ENCODE measurements at places on chromosomes 6 and 20.
A peak's percentile ranks its signal among the peaks of the same experiment; 100 is the strongest.

- DNase-seq: no peak
Measured at GRCh38 chr6:25829375-25829774, 2.5 kb downstream of the SLC17A1 start.

DNA sequence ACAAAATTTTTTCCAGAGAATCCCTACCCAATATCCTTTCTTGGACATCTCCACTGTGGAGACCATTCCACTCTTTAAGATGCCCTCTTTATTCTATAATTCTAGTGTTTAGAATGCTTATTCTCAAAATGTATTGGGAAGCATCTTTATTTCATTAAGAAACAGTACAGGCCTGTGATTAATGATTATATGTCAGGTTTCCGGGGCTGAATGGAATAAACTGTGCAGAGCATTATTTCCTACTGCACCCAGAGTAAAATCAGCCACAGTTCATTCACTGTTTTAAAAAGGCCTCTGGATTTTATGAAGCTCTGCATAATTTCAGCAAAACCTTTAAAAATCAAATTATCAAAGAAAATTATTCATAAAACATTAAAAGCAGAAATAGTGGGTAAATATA lies 42.6 kb downstream of the DSE start:
- no peak for DNase-seq

- no peak for DNase-seq
Measured at GRCh38 chr6:32294566-32294965, 70.7 kb upstream of the NOTCH4 start.

- no peak for DNase-seq
Measured at GRCh38 chr6:30263734-30264133, 50.5 kb upstream of the TRIM26 start.

GRCh38 chr6:48426636-48427035 lies 315.6 kb upstream of the PTCHD4 start:
- DNase-seq: no peak

GRCh38 chr20:46797206-46797605 lies 87.8 kb downstream of the SLC2A10 start:
- no peak for DNase-seq

- no peak for DNase-seq
Measured at GRCh38 chr6:111356551-111356950, 126.5 kb downstream of the REV3L start.

DNA sequence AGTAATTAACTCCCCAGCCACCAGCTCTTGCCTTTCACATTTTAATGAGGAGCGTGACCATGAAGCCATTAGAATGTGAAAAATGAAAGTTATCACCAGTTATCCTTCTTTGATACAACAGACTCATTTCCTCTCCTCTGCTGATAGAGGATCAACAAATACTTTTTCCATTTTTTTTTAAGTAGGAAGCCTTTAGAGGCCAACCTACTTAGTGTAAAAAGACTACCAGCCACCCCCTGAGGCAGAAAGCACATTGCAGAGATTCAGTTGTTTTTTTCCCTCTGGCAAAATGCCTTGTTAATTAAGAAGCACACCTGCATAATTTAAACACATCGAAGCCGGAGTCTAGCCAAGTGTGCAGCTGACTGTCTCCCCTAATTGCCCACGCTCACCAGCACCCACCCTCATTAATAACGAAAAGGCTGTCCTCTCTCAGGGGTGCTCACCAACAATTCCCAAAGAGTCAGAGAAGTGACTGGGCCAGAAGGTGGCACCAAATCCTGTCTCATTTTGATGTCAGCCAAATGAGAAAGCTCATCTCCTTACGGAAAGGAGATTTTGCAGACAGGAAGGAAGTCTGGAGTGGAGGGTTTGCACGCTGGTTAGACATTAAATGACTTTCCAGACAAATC lies 60.9 kb upstream of the MC3R start:
- DNase-seq: peak; percentile 11

- no peak for DNase-seq
Measured at GRCh38 chr6:20538131-20538662, 3.9 kb downstream of the CDKAL1 start.

- peak; percentile 7 for DNase-seq
Measured at GRCh38 chr6:166541876-166542579, 44.5 kb downstream of the RAMACL start.

GRCh38 chr6:63750400-63750799 lies 114.8 kb downstream of the PHF3 start:
- no peak for DNase-seq

- DNase-seq: no peak
Measured at GRCh38 chr6:90477366-90477765, 109.5 kb downstream of the MAP3K7 start.

DNA sequence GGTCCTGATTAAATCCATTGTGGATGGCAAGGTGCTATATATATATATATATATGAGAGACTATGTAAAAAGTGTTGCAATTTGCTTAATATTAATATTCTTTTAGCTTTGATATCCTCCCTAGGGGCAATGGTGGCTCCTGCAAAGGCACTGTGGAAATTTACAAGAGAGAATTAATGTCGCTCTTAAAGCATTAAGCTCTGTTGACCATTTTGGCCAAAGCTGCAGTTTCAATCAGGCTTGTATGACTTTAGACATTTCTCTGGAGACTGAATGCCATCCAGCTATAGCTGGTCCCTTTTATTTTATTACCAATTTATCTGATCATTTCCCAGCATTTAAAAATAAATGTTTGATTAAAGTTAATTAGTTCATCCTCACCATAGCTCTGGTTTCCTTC lies 155.3 kb downstream of the JARID2 start:
- DNase-seq: no peak

DNA sequence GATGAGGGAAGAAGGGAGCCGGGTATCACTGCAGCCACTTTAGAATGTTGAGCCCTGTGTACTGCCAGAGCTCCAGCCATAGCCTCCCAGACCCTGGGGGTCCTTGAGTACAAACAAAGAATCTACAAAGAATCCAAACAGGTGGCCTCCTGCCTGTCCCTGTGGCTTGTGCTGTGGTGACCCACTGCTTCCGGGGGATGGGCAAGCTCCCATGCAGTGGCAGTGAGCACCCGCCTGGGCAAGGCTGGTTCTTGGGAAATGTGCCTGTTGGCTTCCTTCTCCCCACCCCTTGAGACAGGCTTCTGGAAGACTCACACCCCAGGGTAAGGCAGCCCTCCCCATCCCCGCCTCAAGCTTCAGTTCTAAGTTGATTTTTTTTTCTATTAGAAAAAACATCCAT lies 13.9 kb downstream of the SIRPA start:
- no peak for DNase-seq

DNA sequence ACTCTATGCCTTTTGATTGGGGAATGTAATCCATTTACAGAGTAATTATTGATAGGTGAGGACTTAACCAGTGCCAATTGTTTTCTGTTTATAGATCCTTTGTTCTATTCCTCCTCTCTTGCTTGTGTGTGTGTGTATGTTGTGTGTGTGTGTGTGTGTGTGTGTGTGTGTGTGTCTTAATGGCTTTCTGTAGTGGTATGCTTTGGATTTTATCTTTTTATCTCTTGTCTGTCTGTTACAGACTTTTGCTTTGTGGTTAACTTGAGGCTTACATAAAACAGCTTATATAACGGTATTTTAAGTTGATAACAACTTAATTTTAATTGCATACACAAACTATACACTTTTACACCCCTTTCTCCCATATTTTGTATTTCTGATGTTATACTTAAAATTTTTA lies 54.7 kb downstream of the CDC5L start:
- no peak for DNase-seq

GRCh38 chr6:104986625-104987024 lies 29.7 kb downstream of the LIN28B start:
- DNase-seq: no peak

DNA sequence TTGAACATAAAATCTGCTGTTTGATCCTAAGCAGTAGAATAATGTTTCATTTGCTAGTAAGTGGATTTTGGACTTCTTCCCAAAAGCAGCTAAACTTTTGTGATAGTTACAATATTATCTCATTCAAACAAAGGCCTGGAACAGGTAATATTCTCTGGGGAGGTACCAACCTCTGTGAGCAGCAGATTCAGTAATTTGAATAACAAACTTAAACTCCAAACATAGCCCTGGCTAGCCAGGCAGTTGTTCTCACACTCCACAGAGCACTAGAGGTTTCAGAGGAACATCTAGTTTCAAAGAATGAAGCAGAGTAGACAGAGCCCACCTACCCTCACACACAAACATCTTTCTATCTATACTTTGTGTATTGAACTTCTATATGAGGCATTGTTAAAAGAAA lies 40.9 kb downstream of the LGSN start:
- DNase-seq: no peak

DNA sequence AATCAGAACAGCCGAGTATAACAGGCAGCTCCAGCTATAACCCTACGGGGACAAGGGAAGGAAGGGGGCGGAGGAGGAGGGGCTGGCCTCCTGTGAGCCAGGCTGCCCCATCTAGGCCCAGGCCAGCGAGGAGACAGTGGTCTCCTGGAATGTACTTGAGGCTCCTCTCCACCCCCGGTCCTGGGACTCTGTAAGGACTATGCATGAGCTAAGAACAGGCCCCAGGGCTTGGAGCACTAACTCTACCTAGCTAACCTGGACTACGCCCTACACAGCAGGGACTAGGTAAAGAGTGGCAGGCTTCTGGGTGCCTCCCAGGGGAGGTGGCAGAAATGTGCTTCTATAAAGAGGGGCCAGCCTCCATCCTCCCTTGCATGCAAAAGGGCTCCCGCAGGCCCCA lies 8.9 kb downstream of the KCNK15 start:
- DNase-seq: no peak

DNA sequence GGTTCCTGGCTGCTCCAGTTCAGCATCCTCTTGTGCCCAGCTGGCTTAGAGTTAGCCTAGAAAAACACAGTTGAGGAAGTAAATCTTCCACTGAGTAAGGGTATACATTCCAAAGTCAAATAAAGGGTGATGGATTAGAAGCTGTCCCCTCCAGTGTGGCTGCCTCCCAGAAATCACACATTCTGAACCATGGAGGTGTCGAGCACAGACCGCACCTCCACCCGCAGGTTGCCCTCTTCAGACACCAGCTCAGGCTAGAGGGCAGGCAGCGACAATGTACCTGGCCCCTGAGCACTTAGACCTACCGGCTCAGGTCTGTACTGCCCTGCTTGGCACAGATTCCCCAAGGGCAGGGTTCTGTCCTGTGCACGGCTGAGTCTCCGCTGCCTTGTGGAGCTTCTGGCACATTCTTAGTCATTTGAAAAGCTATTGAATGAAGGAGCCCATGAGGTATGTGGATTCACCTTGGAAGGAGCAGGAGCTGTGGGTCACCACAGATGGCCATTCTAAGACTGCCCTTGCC lies 118.1 kb downstream of the FAM120B start:
- no peak for DNase-seq

DNA sequence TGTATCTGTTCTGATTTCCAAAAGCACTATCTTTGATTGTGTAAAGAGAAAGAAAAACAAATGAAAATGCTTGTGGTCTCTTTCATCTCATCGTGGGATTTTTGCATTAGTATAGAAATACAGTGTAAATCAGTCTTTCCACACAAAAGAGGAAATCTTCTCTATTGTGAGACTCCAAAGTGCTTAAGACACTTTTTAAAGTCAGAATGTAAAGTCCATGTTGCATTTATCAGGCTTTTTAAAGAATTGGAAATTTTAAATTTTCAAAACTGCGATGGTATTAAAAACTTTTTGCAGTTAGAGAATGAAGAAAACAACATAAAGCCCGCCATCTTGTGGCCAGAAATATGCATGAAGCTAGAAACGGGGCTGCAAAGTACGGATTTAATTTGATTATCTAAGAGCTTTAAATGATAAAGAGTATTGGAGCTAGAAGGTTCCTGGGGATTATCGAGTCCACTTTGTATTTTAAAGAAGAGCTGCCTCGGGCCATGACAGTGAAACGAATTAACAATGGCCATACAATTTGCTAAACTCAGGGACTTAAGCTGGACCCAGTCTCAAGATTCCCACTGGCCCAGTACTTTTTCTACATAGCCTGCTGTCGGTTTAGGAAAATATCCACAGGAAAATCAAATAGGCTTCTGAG lies 339.6 kb downstream of the ARHGAP18 start:
- peak; percentile 39 for DNase-seq

DNA sequence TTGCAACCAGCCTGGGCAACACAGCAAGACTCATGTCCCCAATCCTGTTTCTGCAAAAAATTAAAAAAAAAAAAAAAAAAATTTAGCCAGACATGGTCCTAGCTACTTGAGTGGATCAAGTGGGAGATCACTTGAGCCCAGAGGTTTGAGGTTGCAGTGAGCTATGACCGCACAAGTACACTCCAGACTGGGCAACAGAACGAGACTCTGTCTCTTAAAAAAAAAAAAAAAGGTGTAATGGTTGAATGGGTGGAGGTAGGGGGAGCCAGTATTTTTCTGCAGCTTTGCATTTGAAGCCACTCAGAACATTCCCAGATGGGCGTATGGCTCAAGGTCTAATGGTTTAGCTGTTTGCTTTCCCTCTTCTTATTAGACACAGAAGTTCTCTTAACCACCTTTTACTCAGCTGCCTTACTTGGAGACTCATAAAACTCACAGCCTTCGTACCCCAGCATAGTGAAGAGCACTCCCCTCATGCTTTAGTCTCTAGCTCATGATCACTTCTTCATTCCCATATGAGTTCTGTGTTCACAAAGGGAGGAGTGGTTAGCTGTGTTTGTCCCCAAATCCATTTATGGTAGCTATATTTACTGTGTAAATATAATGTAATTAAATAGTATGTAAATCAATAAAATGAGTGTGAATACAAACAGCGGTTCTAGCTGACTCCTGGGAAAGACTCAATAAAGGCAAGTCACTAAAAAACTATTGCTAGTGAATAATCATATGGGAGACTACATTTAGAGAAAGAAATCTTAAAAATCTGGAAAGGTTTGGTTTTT lies 9.0 kb downstream of the FKBP1A start:
- DNase-seq: no peak

DNA sequence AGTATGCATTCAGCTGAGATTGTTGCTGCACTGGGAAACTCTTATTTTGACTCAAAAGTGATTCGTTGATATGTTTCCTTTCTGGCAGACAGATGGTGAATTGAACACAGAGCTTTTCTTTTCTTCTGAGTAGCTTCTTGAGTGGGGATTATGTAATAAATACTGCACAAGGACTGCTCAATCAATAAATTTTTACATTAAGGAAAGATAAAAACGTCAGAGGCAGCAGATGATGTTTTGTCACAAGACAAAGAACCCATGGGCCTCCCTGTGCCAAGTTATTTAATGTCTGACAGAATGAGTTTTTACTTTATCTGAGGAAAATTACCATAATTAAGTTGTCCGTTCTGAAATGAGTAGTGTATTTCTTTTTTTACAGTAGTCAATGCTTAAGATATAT lies 460.3 kb downstream of the UTRN start:
- DNase-seq: no peak

DNA sequence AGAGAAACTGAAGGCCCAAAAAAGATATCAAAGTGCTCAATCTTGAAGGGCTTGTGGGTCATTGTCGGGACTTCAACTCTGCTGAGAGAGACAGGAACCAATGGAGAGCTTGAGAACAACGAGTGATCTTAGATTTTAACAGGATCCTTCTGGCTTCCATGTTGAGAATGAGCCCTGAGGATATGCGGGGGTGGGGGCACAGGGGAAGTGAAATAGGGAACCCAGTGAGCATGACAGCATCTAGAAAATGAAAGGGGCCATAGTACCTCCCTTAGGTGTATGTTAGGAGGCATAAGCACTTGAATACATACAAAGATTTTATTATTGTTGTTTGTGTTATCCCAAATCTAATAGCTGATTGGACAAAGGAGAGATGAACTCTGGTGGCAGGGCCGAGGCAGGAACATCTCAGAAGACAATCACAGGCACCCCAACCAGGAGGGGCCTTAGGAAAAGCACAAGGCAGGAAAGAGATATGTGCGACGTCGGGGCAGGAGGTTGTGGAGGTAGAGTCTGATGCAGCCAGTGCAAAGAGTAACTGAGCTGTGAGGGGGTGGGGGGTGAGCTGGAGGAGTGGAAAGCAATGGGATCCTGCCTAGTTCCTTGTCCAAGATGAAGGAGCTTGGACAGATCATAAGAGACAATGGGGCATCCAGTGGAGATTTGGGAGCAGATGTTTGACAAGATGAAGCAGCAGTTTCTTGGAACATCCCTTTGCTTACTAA lies 10.4 kb downstream of the TGM6 start:
- DNase-seq: no peak

Data from RPMI8226 (cell line).